ENCODE measurements at places on chromosomes 13 and 19. TPM values are rescaled to one million over a fixed set of nuclear protein-coding genes. Genes with fewer than 3 reads are reported as not detected.

The CEBPA gene
- 10.2 TPM for total RNA-seq

The ZNF546 gene
- total RNA-seq: 3.2 TPM

The CDC42EP5 gene
- 0.17 TPM for total RNA-seq

The GRK1 gene
- not detected for total RNA-seq

The SEMA6B gene
- 6.2 TPM for total RNA-seq

The CLDND2 gene
- 12.5 TPM for total RNA-seq

The DIRAS1 gene
- total RNA-seq: 3.7 TPM

The TNFSF13B gene
- total RNA-seq: not detected

The PGLYRP1 gene
- not detected for total RNA-seq

The FGF22 gene
- 0.64 TPM for total RNA-seq

The SKA3 gene
- total RNA-seq: 12.2 TPM

The TNNI3 gene
- 9.6 TPM for total RNA-seq

The PROZ gene
- not detected for total RNA-seq

The ZNF256 gene
- total RNA-seq: 1.3 TPM

The MEIS3 gene
- total RNA-seq: 41.8 TPM

The ARL11 gene
- not detected for total RNA-seq

The VSTM1 gene
- 0.47 TPM for total RNA-seq

The ATXN8OS gene
- total RNA-seq: not detected

The KLK8 gene
- total RNA-seq: not detected

The IGSF23 gene
- 0.66 TPM for total RNA-seq

The PEX11G gene
- total RNA-seq: 1.9 TPM

The POU4F1 gene
- total RNA-seq: 1.0 TPM

The RNF17 gene
- not detected for total RNA-seq

The SPRYD7 gene
- 9.3 TPM for total RNA-seq

The C1QTNF9 gene
- not detected for total RNA-seq

The RFPL4A gene
- 0.53 TPM for total RNA-seq

The CAMSAP3 gene
- 4.0 TPM for total RNA-seq

The CACNG6 gene
- 11.6 TPM for total RNA-seq

The NKPD1 gene
- 0.26 TPM for total RNA-seq

The CGB5 gene
- total RNA-seq: 0.59 TPM

The ELL gene
- total RNA-seq: 4.1 TPM

The SIGLEC14 gene
- not detected for total RNA-seq

The KBTBD7 gene
- 2.8 TPM for total RNA-seq

The MCF2L gene
- 0.09 TPM for total RNA-seq

The GZMM gene
- 0.38 TPM for total RNA-seq

The KLK1 gene
- 0.46 TPM for total RNA-seq

The DAPK3 gene
- 43.6 TPM for total RNA-seq

The IGFL2 gene
- total RNA-seq: 0.52 TPM
